Stimulated activated CD4-positive, alpha-beta T cell treated with anti-CD3 and anti-CD28 coated beads, Interleukin-4, amount 100 ng/mL, for 4 hours (primary cell): ENCODE measurements at places on chromosomes 6 and 20.

- no peak for DNase-seq
Observed at GRCh38 chr6:142482974-142483373, 181.2 kb downstream of the ADGRG6 start.

- no peak for DNase-seq
Observed at GRCh38 chr6:12022953-12023388, 10.9 kb downstream of the HIVEP1 start.

- no peak for DNase-seq
Observed at GRCh38 chr6:25239498-25239897, 39.7 kb upstream of the CARMIL1 start.

- DNase-seq = no peak
Observed at GRCh38 chr6:113402544-113402943, 454.6 kb upstream of the MARCKS start.

- DNase-seq = no peak
Observed at GRCh38 chr6:109461733-109462526, 6.4 kb upstream of the MICAL1 start.

DNA sequence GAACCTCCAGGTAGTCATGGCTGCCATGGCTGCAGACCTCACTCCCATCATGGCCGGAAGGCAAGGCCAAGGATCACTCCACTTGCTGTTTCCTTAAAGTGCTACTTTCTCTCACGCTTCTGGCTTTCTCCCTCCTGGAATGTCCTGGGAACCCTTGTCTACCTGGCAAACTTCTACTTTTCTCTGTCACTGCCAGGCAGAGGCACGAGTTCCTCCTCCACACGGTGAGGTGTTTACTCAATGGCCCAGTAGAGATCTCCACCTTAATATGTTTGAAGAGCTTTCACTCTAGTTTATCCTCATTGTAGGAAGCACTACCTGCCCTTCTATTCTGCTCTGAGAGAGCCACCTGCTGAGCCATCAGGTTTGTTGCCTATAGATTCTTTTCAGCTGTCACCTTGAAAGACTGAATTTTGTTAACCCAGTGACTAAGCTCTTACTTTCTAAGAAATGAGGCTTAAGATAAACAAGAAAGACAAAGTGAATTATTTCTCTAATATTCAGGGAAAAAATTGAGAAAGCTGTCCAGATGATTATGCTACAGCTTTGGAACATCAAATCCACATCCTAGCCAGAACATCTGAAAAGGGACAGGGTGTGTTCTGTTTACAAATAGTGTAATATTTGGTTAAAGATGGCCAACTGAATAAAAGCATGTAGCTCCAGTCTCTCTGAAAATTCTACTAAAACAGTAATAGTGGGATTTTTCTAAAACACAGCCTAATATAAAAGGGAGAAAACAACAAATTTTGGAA, 54.9 kb downstream of the PLAGL1 start:
- DNase-seq = no peak

DNA sequence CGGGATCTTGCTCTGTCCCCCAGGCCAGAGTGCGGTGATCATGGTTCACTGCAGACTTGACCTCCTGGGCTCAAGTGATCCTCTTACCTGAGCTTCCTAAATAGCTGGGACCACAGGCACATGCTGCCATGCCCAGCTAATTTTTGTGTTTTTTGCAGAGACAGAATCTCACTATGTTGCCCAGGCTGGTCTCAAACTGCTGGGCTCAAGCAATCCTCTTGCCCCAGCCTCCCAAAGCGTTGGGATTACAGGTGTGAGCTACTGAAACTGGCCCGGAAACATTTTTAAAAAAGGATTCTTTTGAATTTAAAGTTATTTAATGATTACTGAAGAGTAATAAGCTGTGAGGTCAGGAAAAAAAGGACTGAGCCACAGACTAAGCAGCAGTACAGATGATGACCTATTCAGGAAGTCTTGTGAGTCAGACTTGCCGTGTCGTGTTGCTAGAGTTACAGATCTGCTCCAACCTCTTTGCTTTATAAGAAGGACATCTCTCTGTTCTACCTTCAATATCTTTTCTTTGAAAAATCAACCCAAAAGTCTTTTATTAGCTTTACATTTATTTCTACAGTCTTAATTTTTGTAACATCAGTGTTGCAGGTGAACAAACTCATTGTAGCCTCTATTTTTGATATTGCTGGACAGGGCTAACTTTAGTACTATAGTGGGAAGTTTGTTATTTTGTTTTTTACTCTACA, 108.7 kb downstream of the NCOA3 start:
- DNase-seq = peak; percentile 58

- DNase-seq = no peak
Observed at GRCh38 chr20:12575352-12576095, 433.2 kb upstream of the SPTLC3 start.

DNA sequence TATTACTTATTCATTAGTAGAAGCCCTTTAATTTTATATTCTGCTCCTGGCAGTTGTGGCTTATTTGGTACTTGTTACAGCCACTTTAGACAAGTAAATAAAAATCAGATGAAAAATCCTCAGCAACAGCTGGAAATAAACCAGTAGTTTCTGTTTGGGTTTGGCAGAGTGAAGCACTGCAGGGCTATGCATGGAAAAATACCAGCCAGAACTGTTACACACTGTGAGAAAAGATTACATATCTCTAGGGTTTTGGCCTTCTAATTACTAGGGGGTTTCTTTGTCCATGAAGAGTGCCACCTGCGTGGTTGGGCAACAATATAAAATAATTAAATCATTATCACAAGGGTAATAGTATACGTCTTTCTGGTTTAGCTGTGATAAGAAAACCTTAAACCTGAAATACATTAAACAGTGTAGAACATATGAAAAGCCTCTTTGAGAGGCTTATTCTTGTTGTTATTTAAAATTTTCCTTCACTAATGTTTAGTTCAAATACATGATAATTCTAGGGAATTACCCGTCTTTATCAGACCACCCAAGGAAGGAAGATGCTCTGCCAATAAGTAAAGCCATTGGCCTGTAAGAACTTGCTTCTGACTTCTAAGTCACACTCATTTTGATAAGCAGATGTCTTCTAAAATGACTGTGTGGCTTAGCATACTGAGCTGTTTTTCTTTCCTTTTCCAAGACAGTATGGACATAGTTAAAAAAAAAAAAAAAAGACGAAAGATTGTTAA, 320.0 kb upstream of the FLRT3 start:
- no peak for DNase-seq

- DNase-seq = peak; percentile 70
Observed at GRCh38 chr6:25017932-25018567, 82.3 kb upstream of the RIPOR2 start.

- DNase-seq = no peak
Observed at GRCh38 chr6:34129753-34130152, 16.1 kb downstream of the GRM4 start.

DNA sequence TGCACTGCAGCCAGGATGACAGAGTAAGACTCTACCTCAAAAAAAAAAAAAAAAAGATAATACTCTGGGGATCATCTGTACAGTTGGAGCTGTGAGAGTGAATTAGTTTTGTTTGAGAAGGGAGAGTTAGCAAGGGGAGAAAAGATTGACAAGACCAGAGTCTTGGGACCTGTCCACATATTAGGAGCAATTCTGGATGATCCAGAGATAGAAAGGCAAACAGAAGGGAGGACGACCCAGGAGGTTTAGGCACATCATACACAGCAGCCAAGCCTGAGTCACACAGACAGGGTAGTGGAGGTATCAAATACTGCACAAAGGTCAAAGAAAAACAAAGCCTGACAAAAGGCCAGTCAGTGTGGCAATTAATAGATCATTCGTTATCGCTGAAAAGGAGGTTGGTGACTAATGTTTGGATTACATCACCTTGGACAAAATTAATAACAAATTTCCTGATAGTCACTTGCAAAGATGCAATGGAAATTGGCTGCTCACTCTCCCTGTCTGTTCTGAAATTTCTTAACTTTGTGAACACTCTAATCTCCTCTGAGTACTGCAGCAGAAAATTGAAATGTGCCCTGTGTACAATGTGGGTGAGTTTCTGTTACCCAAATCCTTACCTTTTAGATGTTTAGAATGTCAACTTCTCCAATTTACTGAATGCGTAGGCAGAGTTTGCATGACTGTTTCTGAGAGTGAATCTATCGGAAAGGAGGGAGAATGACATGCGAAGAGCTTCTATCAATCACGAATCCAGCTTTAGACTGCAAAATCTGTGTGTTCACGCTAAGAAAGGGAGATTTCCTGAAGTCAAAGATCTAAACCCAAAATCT, 105.4 kb downstream of the TSHZ2 start:
- DNase-seq = peak; percentile 12

DNA sequence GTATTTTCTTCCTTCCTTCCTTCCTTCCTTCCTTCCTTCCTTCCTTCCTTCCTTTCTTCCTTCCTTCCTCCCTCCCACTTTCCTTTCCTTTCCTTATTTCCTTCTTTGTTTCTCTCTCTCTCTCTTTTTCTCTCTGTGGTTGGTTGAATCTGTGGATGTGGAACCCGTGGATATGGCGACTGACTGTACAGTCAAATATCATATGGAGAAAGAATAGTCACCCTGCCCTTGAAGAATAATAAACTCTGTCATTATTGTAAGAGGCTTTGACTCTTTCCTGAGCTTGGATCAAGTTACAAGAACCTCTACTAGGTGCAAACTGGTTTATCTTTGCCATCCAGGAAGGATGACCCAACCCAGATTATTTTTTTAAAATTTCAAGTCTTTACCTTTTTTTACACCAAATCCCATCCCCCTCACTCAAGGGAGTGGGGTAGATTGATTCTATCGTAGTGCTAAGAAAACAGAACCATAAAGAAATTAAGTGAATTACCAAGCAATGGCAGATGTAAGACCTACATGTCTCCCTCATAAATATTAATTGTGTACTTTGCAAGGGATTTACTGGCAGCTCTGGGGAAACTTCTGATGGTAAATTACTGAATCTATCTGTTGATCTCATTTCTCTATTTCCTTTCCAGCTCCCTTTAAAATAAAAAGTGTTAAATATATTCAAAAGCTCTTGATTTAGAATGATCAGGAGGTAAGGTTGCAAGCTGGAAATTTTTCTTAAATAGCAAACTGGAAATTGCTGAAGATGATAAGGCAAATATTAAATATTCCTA, 667.5 kb downstream of the UTRN start:
- DNase-seq = no peak
